ENCODE measurements at places on chromosomes 16 and 17.

- DNase-seq: no peak
These were observed 23.8 kb upstream of the LYRM9 start for GRCh38 chr17:27917000-27917399.

DNA sequence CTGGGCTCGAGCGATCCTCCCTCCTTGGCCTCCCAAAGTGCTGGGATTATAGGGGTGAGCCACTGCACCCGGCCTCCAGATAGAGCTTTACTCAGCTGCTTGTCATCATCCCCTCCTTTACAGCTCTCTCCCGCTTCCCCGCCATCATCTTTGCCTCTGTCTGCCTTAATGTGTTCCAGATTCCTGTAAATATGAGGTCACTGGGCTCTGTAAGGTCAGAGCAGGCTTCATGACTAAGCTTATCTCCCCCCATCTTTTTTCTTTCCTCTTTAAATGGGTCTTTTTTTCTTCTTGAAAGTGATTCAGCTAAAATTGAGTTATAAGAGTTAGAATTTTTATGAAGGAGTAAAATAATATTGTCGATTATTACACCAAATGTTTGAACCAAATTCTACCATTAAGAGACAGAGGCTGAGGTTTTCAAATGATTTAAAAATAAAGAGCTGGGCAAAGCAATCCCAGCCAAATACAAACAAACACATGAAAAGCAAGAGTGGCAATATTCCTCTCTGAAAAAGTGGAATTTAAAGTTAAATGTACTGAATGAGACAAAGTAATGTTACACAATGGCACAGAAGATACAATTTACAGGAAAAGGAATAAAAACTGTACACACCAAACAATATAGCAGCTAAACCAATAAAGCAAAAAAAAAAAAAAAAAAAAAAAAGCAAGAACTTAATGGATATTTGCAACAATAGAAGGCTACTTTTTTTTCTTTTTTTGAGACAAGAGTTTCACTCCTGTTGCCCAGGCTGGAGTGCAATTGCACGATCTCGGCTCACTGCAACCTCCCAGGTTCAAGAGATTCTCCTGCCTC, 62.1 kb downstream of the CRISPLD2 start:
- DNase-seq: no peak

GRCh38 chr16:88430524-88431446, 22.3 kb upstream of the ZFPM1 start:
- no peak for DNase-seq

GRCh38 chr17:76265624-76266243, 586 bp downstream of the UBALD2 start:
- peak; percentile 68 for DNase-seq

- no peak for DNase-seq
These were observed 16.4 kb downstream of the GJD3 start for GRCh38 chr17:40348136-40348504.

GRCh38 chr17:42844271-42844670, at the start of gene AOC2:
Gene AOC2, plus strand, starts transcription at chr17:42844580. Its CDS starts 47 bp downstream, at chr17:42844627.
- DNase-seq: no peak
